C1 segment of cervical spinal cord (tissue), 14 donors: ENCODE measurements at places on chromosomes 4 and X.

GRCh38 chr4:78707793-78708192 lies 68.4 kb upstream of the BMP2K start:
- DNase-seq = no peak

DNA sequence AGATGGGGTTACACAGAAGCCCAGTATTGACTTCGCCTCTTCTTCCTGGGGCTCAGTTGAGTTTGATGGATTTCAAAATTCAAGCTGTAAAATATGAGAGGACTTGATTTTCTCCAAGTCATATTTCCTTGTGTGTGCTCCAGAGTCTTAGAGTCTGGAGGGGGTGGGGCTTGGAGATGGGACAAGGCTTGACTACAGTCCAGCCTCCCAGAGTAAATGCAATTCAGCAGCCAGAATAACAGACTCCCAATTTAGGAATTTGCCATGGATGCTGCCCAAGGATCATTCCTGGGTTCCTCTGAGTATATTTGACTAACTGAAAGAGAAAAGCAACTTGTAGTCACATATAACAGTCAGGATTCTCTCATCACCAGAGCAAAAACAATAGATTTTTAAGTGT lies 53.7 kb upstream of the RBPJ start:
- DNase-seq = no peak

DNA sequence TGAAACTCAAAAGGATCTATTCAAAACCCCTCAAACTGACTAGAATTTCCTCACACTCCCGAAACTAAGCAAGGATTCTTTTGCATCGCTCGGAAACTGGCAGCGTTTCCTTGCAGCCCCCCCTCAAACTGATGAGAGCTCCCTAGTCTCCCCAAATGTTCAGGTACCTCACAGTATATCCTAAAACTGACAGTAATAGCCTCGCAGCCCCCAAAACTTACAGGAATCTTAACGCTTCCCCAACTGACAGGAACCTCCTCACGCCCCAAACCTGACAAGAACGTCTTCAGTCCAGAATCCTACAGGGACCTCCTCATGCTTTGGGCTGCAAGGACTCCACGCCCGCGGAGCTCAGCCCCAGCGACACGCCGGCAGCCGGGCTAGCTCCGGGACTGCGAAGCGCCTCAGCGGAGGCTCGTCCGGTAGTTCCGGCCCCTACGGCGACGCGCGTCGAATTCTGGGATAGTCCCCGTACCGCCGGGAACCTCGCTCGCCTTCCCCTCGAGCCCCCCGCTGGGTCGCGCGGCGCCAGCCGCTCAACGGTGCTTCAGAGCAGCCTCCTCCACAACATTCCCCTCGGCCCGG lies 640 bp downstream of the PHF8 start:
- peak; percentile 63 for DNase-seq

DNA sequence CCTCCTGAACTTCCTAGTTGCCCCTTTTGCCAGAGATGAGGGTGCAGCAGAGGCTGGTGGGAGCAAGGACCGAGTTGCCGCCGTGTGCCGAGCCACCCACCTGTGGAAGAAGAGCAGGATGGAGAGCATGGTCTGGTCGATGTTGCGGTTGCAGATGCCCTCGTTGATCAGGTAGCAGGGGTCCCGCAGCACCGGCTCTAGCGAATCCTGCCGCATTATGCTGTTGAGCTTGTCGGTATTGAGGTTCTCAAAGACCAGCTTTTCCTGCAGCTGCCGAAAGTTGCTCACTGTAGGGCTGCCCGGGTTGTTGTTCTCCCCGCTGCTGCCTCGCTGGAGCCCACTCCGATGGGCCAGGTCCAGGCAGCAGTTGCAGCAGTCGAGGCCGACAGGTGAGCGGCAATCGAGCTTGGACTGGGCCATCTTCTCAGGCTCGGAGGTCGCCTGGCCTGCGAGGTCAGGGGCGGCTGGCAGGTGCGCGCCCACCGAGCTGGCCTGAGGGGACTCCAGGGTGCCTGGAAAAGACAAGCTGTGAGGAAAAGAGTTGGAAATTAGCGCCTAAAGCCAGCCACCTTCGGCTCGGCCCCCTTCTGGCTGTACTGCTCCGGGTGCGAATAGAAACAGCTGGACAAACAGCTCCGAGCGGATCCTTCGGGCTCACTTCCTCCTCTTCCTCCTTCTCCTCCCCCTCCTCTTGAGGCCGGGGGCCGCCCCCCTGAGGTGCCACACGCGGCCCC lies 420 bp downstream of the TSC22D3 start:
- no peak for DNase-seq

GRCh38 chr4:108060164-108060563 lies 70.5 kb downstream of the HADH start:
- no peak for DNase-seq

DNA sequence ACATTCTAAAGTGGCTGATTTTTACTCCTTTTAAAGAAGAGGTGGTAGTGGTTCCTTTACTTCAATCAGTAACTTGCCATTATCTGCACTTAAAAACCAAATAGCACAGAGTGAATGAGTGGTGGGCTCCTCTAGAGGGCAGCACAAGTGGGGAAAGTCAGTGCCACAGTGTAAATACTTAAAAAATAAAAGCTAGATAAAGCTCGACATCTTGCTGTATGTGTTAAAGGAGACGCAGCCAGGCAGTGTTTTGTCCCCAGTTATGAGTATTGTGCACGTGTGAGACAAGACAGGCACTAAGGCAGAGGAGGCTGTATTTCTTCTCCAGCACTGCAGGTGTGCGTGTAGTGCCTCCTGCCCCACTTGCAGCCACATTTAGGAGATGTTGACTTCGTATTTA lies 24.6 kb downstream of the NAP1L5 start:
- DNase-seq = no peak

- DNase-seq = no peak
Measured at GRCh38 chr4:177582992-177583391, 140.8 kb upstream of the AGA start.

DNA sequence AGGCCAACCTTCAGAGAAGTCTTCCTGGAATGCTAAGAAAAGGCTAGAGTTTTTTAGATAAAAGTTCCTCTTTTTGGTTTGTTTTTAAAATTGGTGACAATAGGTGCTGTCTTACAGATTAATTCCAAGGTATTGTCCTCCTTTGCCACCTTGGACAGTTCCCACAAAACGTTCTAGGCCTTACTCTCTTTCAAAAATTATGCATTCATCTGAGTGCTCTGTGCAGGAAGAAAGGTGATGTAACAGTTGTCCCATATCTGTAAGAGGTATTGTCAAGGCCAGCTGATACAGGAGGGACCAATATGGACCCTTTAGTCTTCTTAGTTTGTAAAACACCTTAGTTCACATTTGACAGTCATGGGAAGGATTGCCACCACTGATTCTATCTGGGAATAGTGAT lies 15.9 kb upstream of the CXCL5 start:
- DNase-seq = no peak

DNA sequence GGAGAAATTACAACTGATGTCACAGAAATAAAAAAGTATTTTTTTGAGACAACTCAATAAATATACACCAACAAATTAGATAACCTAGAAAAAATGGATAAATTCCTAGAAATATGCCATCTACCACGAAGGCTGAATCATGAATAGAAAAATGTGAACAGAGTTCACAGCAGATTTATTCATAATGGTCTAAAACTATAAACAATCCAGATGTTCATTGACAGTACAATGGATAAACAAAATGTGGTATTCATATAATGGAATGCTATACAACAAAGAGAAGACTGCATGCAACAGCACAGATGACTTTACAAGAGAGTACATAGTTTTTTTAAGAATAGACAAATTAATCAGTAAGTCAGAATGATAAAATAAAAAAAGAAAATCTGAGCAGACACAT lies 55.2 kb downstream of the CLOCK start:
- no peak for DNase-seq

- no peak for DNase-seq
Measured at GRCh38 chrX:109382332-109382731, 99.6 kb downstream of the GUCY2F start.

- no peak for DNase-seq
Measured at GRCh38 chr4:109560687-109561461, 828 bp downstream of the MCUB start.

DNA sequence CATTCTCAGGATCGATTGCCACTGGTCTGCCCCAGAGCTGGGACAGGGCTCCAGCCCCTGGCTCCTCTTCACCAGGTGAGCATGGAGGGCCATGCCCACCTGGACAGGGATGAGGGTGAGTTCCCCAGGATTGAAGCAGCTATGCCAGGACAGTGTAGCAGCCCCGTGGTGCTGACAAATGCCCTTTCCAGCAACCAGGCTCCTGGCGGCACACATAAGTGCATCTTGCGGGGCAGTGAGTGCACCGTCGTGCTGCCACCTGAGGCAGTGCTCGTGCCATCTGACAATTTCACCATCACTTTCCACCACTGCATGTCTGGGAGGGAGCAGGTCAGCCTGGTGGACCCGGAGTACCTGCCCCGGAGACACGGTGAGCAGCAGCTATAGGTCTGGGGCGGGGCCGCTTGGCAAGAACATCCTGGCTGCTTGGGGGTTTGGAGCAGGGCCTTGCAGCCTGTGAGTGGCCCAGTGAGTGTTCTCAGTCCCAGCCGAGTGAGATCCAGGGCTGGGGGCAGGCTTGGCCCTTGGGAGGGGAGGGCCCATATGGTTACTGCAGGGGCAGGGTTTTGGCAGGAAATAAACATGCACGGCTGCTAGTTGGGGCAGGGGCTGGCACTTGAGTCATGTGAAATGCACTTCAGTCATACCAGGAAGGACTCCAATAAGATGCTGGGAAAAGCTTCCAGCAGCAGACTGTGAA lies 6.1 kb downstream of the IL9R start:
- no peak for DNase-seq

- no peak for DNase-seq
Measured at GRCh38 chrX:47608130-47608810, 11.4 kb downstream of the SYN1 start.

- DNase-seq = no peak
Measured at GRCh38 chr4:176186671-176187395, 8.6 kb downstream of the SPATA4 start.

GRCh38 chr4:56705966-56706365 lies 24.9 kb upstream of the HOPX start:
- DNase-seq = no peak

GRCh38 chr4:116358633-116359222 lies 726.6 kb downstream of the TRAM1L1 start:
- DNase-seq = no peak
